ENCODE measurements at places on chromosomes 12 and 14.

- no peak for DNase-seq
Observed at GRCh38 chr14:33414041-33414440, 475.4 kb downstream of the NPAS3 start.

- no peak for DNase-seq
Observed at GRCh38 chr12:26680727-26681455, 152.1 kb downstream of the ITPR2 start.

GRCh38 chr12:48119078-48119833 lies at the start of gene PFKM:
PFKM (plus strand) TSS chr12:48119364; CDS start chr12:48122775, 3,411 bp downstream.
- DNase-seq: peak; percentile 80

GRCh38 chr14:51310505-51310944 lies 70.5 kb downstream of the TMX1 start:
- DNase-seq: no peak

DNA sequence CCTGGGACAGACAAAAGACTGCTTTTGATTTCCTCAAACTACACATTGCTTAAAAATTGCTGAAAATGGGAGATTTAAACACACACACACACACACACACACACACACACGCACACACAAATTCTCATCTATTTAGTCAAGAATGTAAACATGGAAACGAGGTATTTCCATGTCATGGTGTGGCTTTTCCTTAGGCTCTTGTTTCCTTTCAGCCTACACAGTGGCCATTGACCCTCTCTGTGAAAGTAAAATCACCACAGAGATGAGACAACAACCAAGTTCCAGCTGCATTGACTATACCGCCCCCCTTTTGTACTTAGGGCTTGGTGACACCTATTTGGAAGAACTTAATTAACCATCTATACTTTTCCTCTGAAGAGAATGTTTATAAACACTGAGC lies 41.9 kb downstream of the TTC8 start:
- DNase-seq: no peak

All from RWPE2 (cell line).